ENCODE measurements at places on chromosomes 1 and 21.

DNA sequence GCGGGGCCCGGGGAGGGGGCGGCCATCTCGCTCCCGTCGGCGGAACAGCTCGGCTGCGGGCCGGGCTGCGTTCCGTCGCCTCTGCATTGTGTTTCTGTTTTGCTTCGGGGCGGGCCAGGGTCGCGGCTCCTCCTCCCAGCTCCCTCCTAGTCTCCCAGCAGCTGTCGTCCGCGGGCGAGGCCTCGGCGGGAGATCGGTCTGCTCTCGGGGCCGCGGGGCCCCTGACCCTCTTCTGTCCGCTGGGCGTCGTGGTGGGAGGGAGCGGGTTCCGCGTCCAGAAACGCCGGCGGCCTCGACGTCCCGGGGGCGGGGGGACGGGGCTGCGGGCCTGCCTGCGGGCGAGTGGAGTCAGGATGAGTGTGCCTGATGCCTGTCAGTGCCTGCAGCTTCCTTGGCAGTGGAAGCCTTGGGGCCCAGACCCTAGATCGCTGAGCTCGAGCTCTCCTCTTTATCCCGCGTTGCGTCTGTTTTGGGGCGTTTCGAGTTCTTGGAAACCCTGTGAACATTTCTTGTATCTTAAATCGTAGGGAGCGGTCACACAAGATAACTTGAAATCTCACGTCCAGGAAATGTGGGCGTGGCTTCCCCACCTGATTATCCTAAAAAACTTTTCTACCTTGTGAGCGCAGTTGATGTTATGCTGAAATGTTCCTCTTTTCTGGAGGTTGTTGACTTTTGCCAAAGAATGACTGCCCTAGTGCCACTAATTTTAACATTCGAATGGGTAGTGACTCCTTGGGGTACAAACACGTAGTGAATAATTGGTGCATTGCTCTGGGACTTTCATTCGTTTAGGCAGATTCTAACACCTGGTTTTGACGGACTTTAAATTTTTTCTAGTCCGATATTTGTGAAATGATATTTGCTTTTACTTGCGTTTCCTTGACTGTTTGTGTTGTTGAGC is 676 bp downstream of the MORC3 start:
- peak; percentile 22 for DNase-seq

- no peak for DNase-seq
These were observed at the start of gene SPRR3 for GRCh38 chr1:153001382-153001781. SPRR3 (plus strand) TSS chr1:153001749; CDS start chr1:153003021, 1,272 bp downstream.

DNA sequence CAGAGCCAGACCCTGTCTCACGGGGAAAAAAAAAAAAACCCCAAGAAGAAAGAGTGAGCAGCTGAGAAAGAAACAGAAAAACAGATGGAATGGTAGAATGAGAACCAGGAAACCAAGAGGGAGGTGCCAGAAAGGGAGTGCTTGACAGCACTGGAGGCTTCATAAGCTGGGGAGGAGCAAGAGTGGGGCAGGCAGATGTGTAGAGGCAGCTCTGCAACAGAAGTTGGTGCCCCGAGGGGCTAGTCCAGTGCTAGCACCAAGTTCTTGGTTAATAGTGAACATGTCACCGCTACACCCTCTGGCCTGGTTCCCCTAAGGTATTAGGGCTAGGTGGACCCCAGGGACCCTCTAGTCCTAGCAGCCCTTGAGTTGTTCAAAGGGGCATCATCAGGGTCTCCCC is 98.0 kb downstream of the TGFBR3 start:
- no peak for DNase-seq

GRCh38 chr21:38486221-38486620 is 12.1 kb downstream of the ERG start:
- DNase-seq, result no peak

- DNase-seq, result no peak
These were observed 107.8 kb downstream of the SIK1 start for GRCh38 chr21:43318841-43319781.

DNA sequence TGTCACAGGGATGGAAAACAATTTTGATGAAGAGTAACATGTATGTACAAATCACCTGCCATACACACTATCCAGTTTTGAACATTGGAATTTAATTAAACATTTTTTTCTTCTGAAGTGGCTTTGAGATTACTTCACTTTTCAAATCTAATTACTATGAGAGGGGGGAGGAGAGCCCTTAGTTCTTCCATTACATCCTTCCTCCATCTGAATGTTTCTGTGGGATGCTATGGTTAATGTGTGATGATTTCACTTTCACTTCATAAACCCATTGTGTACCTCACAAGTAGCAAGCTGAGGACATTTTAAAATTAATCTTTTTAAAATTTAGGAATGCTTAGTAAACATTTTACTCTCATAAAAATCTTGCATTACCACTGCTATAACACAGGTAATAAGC is 156.9 kb downstream of the RUNX1 start:
- no peak for DNase-seq

DNA sequence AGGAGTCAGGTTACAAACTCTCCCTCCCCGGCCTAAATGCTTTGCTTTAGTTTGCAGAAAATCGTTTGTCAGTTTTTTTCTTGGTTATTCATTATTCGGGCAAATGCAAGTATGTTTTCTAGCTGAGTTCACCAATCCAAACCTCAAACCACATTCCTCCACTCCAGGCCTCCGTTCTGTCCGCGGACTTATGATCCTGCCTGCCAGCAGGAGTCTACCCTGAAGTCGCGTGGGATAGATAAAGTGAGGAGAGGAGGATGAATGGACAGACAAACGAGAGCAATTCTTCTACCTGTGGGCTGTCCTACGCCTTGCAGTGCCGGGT is 1.3 kb downstream of the ADAMTS1 start:
- DNase-seq, result no peak
